ENCODE measurements at places on chromosomes 7 and 10. TPM values are rescaled to one million over a fixed set of nuclear protein-coding genes. Genes with fewer than 3 reads are reported as not detected.

ARF5 gene
- 187 TPM for polyA plus RNA-seq

HABP2 gene
- polyA plus RNA-seq, result 0.10 TPM

PRF1 gene
- polyA plus RNA-seq, result 1.3 TPM

DNA sequence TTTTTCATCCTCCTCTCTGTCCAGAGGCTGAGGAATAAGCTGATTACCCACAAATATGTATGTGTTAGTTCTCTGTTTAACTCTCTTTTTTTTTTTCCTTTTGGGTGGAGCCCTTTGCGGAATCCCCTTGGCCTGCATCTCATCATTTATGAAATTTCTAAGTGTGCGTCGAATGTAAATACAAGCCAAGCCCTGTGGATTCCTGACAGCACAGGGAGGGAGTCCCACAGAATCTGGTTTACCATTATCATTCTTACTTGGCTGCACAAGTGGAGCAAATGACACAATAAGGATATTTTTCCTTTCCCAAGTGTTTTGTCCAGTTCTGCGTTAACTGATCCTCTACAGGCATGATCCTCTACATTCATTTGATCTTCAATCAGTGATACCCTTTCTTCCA, 11.4 kb downstream of the STK31 start:
- no peak for DNase-seq

GRCh38 chr7:137453356-137453755, 109.8 kb upstream of the PTN start:
- DNase-seq, result no peak

GRCh38 chr7:93382362-93382761, 150.2 kb downstream of the VPS50 start:
- no peak for DNase-seq

DNA sequence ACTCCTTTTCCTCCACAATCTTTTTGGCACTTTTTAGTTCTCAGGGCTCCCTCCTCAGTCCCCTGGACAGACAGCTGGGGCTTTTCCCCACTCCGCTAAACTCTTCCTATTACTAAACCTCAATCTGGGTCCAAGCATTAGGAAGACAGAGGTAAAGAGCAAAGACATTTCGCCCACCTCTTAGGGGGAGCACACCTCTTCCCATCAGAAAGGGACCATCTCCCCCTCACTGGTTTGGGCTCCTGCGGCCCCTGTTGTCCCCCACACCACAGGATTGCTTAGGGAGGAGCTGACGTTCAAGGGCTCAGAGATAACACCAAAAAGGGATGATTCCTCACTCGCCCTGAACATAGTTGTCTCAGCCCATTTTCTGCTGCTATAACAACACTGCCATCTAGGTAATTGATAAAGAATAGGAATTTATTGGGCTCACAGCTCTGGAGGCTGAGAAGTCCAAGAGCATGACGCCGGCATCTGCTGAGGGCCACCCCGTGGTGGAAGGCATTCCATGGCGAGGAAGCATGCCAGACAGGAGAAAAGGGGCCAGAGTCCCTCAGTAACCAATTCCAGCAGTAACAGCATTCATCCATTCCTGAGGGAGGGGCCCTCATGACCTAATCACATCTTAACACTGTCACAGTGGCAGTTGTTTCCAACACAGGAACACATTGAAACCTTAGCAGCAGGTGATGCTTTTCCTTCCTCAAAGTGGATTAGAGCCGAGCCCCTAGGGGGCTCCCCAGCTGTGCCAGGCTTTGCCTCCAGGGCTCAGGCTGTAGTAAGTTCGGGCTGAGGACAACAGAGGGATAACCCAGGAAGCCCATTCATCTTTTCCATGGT, 209.6 kb downstream of the EBF3 start:
- no peak for DNase-seq

- no peak for DNase-seq
These were observed 3.6 kb downstream of the NXPH1 start for GRCh38 chr7:8436965-8437364.

GRCh38 chr10:5117026-5117425, 22.8 kb downstream of the AKR1C3 start:
- DNase-seq, result no peak

- DNase-seq, result no peak
These were observed 6.3 kb upstream of the SNX13 start for GRCh38 chr7:17946591-17946990.

GRCh38 chr10:10794046-10794445, 223.6 kb upstream of the CELF2 start:
- no peak for DNase-seq

DNA sequence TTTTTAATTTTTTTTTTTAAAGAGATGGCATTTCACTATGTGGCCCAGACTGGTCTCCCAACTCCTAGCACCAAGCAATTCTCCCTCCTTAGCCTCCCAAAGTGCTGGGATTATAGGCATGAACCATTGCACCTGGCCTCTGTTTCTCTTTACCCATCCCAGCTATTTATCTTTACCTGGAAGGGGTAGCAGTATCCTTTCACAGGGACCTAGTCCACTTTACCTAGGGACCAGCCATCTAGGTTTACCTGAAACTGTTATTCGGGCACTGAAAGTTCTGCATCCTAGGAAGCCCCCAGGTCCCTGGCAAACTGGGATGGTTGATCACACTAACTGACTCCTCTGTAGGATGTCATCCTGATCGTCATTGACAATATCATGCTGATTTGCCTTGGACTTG, 21.7 kb upstream of the AGFG2 start:
- DNase-seq, result no peak

DNA sequence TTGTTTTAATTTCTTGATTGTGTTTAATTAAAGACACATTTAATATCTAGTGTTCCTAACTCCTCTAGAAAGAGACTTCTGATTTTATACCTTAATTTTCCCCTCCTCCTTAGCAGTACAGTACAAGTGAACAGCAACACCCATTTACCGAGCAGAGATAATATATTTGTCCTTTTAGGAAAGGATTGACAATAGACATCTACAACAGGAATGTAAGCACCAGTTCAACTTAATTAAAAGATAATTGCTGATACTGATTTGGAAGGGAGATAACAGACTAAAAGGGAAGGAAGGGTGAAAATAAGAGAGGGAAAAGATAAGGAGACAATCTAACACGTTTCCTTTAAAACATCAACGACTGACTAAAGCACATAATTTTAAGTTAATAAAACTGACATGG, 119.3 kb downstream of the SRPK2 start:
- no peak for DNase-seq

- DNase-seq, result no peak
These were observed 233.2 kb downstream of the SORCS1 start for GRCh38 chr10:106931159-106931852.

DNA sequence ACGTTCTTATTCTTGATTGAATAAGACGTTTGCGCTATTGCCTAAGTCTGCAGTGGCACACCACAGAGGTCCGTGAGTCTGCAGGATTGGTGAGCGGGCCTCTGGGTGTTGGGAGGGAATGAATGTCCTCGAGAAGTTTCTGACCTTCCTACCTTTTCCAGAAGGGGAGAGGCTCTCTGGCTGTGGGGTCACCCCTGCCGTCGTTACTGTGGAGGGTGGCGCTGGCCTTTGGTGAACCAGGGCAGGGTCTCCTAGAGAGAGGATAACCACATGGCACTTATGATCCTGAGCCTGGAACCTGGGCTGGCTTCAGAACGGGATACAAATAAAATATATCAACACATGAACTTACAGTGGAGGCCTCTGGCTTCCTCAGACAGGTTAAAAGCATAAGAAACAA, 13.8 kb downstream of the IL15RA start:
- DNase-seq, result no peak

- no peak for DNase-seq
These were observed 33.2 kb downstream of the ACBD5 start for GRCh38 chr10:27207350-27207749.

DNA sequence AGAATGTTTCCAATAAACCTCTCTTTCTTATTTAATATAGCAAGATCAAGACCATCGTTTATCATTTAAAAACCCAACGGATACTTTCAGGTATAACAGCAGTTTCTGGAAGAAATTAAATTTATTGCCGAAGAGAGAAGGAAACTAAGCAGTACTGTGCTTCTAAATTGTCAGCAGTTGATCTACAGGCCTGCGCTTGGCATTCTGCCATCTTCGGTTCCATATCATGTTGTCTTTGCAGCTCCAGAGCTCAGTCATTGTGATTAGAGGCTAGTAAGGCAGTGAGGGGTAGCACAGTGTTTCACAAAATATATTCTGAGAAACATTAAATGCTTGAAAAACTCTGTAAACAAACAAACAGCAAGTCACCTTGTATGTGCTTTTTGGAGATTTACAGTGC, 301.3 kb downstream of the REEP3 start:
- DNase-seq, result no peak

Data from urinary bladder (tissue), 4 donors.